ENCODE measurements at places on chromosomes 1 and 21.

GRCh38 chr1:235865565-235866204 lies 1.0 kb downstream of the LYST start:
- DNase-seq = no peak

GRCh38 chr1:1189111-1189510 lies 15.4 kb downstream of the TTLL10 start:
- DNase-seq = no peak

DNA sequence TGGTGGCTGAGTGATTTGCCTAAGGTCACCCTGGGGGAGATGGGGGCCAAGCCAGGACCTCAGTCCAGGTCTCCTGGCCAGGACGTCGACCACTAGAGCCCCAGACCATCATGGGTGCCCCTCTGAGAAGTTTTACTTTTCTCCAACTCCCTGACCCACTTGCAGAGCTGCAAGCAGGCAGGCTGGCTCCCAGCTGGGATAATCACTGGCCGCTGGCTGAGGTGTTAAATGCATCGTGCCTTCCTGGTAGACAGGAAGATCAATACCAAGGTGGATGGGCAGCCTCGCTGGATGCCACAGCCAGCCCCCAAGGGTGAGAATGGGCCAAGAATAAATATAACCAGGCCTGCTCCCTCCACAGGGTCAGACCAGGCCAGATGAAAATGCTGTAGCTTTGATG lies 106.2 kb downstream of the EPHB2 start:
- no peak for DNase-seq

DNA sequence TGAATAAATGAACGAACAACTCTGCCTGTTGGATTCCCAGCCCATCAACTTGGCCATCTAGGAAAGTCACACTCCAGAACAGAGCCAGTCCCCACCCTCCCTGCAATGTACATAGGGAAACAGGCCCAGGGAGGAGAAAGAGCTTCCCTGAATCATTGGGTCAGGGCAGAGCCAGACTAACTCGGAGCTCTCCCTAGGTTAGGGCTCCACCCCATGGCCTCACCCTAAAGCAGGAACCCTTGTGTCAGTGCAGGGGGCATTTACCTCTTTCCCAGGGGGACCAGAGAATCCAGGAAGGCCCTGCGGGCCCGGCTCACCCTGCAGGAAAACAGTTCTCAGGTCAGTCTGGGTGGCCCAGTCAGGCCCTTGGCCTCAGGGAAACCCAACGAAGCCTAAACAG lies 11.6 kb downstream of the COL9A2 start:
- DNase-seq = no peak

DNA sequence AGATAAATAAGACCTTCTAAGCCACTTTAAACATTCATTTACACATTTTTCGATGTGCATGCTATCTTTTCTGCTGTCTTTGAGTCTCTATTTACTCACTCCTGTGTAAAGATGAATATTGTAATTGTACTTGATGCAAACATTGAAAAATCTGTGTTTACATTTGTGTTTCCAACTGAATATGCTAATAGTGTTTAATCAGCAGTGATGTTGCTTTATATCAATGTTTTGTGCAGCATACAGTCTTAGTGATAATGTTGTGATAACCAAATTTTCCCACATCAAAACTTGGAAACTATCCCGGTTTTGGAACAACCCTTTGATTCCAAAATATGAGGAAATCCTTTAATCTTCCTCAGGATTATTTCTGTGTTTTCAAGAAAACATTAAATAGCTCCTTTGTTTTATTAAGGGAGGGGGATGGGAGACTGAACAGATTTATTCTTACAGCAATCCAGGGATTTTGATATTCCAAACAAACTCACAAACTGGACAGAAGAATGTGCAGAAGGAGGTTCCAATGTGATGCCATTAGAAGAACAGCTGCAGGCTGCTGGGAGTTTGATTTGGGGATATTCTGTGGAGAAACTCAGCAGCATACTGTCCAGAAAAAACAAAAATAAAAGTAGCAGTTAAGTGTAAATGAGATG lies 248.0 kb downstream of the S1PR1 start:
- DNase-seq = no peak

DNA sequence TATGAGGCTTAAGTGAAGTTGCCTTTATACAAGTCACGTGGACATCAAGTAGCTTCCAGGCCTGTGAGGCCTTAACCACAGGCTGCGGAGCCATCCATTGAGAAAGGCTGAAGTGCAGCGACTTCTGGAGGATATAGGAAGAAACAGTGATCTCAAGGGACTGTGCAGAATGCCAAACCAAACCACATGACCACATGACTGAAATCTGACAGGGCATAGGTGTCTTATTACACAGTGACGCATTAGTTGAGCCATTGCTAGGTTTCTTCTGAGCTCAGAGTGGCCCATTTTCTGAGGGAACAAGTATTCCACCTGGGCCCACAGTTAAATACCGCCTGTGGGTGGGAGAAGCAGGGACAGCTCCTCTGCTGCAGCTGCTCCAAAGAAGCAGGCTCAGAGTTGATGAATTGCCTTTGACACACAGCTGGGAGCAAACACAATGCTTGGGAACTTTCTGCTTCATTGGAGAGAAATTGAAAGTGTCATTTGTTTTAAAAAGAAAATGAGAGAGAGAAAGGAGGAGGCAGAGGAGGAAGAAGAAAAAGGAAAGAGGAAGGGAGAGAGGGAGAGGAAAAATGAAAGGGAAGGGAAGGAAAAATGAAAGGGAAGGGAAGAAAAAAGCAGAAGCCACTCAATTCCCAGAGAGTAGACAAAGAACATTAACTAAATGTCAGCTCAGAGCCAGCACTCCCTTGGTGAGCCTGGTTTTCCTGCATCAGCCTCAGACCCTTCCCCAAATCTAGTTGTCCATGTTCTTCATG lies 94.4 kb downstream of the COLGALT2 start:
- no peak for DNase-seq

DNA sequence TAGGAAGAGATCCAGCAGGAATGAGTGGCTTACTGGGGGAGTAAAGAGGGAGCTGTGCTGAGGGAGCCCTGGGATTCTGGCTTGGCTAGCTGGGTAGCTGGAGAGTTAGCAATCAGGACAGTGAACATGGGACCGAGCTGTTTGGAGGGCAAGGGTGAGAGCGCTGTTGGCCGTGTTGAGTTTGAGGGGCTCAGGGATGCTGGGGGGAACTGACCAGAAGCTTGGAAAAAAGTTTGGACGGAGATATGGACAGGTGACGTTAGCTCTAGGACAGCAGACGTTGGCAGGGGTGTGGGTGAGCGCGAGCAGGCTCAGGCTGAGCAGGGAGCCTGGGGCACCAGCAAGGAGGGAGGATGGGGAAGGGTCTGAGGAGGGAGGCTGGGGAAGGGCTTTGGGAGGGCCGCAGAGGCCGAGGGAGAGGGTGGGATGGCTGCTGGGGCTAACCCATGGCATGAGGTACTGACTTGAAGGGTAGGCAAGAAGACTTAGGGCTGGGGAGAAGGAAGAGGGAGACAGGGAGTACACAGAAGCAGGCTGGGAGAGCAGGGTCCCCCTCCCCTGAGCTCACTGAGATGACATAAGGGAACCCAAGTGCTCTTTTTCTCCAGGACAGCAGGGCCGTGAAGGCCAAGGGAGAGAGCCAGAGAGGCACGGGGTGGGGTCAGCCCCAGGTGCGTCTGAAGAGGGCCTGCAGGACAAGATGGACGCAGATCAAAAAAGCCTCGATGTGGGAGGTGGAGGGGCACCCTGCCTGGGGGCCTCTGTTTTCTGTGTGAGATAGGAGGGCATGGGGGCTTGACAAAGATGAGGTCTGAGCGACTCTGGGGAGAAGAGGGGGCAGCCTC lies 8.2 kb downstream of the SH2D2A start:
- no peak for DNase-seq

GRCh38 chr21:23402929-23403520 lies 2204.3 kb downstream of the MRPL39 start:
- no peak for DNase-seq

DNA sequence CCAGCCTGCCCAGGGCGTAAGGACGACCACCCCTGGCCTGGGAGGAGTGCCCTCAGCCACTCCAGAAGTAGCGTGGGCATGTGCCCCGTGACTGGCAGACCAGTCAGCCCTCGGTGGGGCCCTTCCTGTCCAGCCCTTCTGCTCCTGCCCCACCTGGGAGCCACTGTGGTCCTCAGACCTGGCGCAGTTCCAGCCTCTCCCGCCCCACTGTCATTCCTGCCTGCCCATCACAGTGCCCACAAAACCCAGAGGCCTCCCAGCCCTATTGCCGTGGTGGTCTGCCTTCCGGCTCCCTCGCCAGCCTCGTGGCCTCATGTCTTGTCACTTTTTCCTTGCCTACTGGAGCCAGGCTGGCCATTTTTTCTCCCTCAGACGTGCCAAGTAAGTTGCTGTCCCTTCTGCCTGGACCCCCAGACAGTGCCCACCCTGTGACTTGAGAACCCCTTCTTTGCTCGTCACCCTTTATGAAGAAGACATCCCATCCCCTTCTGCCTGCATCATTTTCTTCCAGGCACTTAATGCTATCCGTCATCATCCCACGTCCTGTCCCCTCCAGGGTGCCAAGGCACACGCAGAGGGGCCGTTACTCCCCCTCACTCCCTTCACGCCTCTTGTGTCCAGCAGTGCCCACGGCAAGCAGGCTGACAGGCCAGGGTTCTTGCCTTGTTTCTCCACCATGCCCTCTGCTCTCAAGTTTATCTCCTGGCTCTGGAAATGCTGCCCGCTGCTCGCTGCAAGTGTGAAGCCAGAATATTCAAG lies 122.6 kb downstream of the CAMTA1 start:
- no peak for DNase-seq

DNA sequence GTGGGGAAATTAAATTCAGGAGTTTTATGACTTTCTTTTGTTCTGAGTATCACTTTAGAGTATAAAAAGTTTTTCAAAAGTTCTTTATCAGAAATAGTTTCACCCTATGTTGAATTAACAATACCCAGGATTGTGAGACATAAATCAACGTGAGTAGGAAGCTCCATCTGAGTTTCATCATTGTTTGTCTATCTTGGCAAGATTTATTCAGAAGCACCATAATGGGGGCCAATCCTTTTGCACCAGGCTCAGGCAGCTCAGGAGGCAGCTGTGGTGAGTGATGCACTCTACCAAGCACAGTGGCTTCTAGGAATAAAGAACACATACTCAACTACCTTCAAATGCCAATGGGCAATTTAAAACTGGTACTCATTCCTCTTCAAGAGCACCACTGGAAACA lies 12.0 kb downstream of the CREG1 start:
- DNase-seq = peak; percentile 26
